ENCODE measurements at places on chromosomes 7 and 10.
A peak's percentile ranks its signal among the peaks of the same experiment; 100 is the strongest.

- no peak for DNase-seq
Measured at GRCh38 chr7:116317907-116318306, 107.6 kb downstream of the TES start.

DNA sequence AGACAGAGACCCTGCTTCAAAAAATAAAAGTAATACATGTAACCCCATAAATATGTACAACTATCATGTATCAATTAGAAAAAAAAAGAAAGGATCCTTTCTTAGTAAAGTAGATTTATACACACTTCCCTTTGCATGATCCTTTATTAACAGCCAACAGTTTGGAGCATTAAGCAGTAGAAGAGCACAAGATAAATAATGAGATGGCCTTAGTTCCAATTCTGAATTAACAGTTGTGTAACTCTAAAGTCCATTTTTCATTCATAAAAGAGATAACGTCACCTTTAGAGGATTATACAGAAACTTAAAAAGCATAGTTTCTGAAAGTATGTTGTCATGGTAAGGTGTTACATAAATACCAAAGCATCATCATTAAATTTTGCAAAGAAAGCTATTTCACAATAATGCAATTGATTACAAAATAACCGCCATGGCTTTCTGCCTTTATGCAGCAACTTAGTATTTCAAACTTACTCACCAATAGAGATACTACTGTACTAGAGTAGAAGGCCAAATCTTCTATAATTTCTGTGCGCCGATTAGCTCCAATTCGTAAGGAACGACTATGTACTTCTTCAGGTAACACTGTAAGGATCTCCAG lies 40.3 kb downstream of the TNPO3 start:
- DNase-seq, result no peak

- DNase-seq, result no peak
Measured at GRCh38 chr10:83543691-83544462, 595.4 kb upstream of the GHITM start.

DNA sequence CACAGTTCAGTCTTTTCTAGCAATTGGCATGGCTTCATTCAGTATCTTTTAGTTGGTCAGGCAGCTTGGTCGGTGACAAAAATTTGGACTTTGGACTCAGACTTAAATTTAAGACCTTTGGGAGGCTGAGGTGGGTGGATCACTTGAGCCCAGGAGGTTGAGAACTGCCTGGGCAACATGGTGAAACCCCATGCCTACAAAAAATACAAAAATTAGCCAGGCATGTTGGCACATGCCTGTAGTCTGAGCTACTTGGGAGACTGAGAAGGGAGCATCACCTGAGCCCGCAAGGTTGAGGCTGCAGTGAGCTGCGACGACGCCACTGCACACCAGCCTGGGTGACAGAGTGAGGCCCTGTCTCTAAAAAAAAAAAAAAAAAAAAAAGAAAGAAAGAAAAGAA lies 19.5 kb upstream of the ITPRID1 start:
- no peak for DNase-seq

- DNase-seq, result no peak
Measured at GRCh38 chr10:97168645-97169044, 17.1 kb downstream of the SLIT1 start.

DNA sequence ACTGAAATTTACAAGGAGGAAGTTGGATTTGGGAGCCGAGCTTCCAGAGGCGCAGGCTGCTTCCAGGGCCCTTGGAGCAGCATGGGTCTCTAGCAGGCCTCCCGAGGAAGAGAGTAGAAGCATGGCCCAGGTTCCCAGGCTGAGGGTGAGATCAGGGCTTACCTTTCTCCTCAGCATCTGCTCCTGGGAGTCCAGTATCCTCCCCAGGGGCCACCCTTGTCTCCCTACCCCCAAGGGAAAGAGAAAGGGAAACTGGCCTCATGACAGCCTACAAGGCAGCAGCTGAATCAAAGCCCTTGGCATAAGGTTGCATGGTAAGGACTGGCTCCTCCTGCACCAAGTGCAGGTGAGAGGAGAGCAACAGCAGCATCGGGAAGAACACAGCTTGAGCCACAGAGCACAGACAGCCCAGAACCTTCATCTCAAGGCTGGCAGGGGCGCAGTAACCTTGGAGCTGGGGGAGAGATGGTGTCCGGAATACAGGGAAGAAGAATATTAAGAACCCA lies 114.5 kb downstream of the MARCHF5 start:
- DNase-seq, result no peak

DNA sequence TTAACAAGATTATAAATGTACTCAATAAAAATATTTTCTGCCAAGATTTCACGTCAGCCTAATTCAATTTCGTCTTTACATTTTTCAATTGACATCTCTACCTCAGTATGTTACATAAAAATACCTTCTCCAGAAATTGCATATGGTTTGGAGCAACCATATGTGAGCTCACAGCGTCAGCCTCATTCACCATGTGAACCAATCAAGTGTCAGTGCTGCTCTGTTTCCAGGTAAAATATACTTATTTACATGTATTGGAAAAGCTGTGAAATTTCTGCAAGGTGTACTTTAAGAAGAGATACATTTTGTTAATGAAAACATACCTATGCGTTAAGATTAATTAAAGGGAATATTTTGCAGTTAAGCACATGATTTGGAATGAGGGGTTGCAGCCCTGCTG lies 110.7 kb upstream of the PRSS1 start:
- no peak for DNase-seq

GRCh38 chr7:156773966-156774365 lies 119.0 kb downstream of the LMBR1 start:
- DNase-seq, result no peak

DNA sequence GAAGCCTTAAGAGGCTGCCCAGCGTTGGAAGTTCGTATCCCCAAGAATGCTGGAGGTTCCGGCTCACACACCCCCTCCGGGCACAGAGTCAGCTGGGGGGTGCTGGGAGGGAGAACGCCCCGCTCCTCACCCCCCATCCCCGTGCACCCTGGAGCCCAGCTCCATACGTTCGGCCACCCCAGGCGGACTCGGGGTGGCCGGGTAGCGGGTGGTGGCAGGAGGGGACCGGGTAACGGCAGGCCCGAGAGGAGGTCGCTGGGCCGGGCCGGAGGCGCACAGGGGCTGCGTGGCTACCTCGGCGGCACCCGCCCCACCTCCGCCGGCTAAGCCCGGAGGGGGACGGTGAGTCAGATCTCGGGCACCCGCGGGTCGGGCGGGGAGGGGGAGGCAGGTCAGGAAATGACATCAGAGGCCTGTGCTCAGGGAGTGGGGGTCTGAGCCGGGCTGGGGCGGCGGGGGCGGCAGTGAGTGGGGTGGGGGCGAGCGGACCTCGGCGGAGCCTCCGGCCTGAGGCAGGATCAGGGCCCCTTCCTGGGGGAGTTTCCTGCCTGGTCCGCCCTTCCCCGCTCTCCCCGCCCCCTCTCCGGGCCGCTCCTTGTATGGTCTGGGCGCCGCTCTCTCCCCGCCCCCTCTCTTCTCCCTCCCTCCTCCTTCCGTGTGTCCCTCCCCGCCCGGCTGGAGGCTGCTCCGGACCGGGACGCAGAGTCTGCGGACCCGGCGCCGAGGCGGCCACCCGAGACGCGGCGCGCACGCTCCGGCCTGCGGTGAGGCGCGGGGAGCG lies at the start of gene ZYX:
Gene ZYX (plus strand): TSS at position 700 of the 781 bp plus-strand sequence. CDS start 227 bp downstream, outside the sequence.
- peak; percentile 96 for DNase-seq

Measured in activated CD4-positive, alpha-beta T cell treated with anti-CD3 and anti-CD28 coated beads, Interleukin-2, amount 10 ng/mL, durations not matched to agents 24 days and 14 days (primary cell).